Colonic mucosa (tissue), 4 donors: ENCODE measurements at places on chromosomes 3 and 15. TPM values are rescaled to one million over a fixed set of nuclear protein-coding genes. Genes with fewer than 3 reads are reported as not detected.

The NRROS gene
- total RNA-seq: 2.2 TPM

DNA sequence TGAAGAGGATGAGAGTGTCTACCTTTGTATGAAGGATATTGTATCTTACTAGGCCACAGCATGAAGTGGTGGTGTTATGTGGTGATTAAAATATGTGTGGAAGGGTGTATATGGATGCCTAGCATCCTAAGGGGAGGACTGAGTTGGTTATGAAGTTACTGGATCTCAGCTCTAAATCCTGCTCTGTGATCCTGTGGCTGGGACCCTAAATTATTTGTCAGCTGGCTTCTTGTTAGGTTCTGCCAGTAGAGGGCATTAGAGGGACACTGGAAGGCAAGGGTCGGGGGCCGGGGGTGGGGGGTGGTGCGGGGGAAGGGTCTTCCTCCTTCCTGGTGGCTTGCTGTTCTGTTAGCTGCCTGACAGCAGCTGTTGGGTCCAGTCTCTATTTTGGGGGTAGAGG, 34.9 kb downstream of the MORF4L1 start:
- no peaks in the 10 kb centered on the region for H3K4me1 ChIP-seq
- peaks cover 9% of the 10 kb centered on the region for H3K36me3 ChIP-seq
- no peak overlapping the region for H3K27ac ChIP-seq
- DNase-seq: no peak

- H3K4me3 ChIP-seq: no peak overlapping the region
- H3K27me3 ChIP-seq: no peaks in the 10 kb centered on the region
- no peaks in the 10 kb centered on the region for H3K4me1 ChIP-seq
- DNase-seq: peak; percentile 20
- H3K36me3 ChIP-seq: no peaks in the 10 kb centered on the region
Measured at GRCh38 chr3:48142316-48142870, 45.8 kb downstream of the CDC25A start.

The LMAN1L gene
- total RNA-seq: not detected

- no peak overlapping the region for H3K4me3 ChIP-seq
- no peaks in the 10 kb centered on the region for H3K4me1 ChIP-seq
- no peak for DNase-seq
Measured at GRCh38 chr3:72329354-72329753, 518.9 kb downstream of the SHQ1 start.

- H3K27me3 ChIP-seq: no peaks in the 10 kb centered on the region
- no peak overlapping the region for H3K27ac ChIP-seq
- H3K36me3 ChIP-seq: peaks cover 22% of the 10 kb centered on the region
- H3K4me1 ChIP-seq: no peaks in the 10 kb centered on the region
- DNase-seq: no peak
Measured at GRCh38 chr15:22863356-22863755, 24.9 kb downstream of the NIPA2 start.

DNA sequence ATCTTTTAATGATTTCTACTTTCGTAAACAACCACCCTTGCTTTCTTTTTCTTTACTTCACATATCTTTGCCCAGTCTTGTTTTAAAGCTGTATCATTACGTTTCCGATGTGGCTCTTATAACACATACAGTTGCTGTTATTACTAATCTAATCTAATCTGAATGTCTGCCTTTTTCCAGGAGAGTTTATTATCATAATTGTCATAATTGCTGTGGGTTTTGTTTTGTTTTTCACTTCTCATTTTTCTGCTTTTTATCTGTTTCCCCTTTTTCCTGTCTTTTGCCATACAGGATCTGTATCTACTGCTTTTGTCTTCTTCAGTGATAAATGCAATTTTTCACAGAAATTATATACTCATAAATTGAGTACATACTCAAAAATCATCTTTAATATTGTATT, 24.9 kb downstream of the HACL1 start:
- no peak overlapping the region for H3K4me3 ChIP-seq
- DNase-seq: no peak
- no peaks in the 10 kb centered on the region for H3K4me1 ChIP-seq
- no peaks in the 10 kb centered on the region for H3K36me3 ChIP-seq

DNA sequence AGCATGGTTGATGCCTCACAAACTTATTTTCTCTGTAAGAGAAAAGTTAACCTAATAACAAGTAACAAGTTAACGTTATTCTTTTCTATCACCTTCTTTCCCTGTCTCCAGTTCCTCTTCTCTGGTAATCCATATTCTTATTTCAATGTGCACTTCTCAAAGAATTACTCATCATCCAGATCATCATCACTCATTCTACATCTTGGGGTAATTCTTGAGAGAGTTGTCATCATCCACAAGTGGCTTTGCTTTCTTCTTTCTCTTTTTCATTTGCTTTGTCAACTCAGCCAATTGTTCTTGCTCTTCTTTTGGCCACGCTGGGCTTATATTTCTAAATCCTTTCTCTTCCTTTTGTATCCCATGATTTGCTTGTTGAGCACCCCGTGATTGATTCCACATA, 20.8 kb upstream of the RNF111 start:
- H3K4me3 ChIP-seq: no peak overlapping the region
- no peaks in the 10 kb centered on the region for H3K4me1 ChIP-seq
- DNase-seq: no peak

DNA sequence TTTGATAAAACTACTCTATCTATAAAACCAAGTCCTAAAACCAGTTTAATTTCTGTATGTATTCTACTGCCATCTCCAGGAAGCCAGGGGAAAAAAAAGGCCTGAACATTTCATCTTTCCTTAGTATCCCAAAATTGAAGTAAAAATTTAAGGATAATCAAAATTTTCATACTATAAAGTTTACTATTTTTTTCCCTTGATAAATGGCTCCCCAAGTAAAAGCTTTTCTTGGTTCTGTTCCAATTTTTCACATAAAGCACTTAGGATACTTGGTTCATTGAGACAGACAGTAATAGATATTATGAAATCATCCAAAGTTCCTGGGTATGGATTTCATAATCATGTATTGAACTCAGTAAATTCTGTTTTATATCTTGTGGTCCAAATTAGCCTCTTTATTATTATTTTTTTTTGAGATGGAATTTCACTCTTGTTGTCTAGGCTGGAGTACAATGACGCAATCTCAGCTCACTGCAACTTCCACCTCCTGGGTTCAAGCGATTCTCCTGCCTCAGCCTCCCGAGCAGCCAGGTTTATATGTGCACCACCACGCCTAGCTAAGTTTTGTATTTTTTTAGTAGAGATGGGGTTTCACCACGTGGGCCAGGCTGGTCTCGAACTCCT, 34.5 kb downstream of the ICE2 start:
- H3K27ac ChIP-seq: no peak overlapping the region
- no peaks in the 10 kb centered on the region for H3K36me3 ChIP-seq
- no peaks in the 10 kb centered on the region for H3K4me1 ChIP-seq
- no peak overlapping the region for H3K4me3 ChIP-seq
- no peaks in the 10 kb centered on the region for H3K27me3 ChIP-seq
- DNase-seq: no peak

The KNG1 gene
- total RNA-seq: 1.0 TPM

- no peaks in the 10 kb centered on the region for H3K4me1 ChIP-seq
- no peak overlapping the region for H3K4me3 ChIP-seq
- DNase-seq: no peak
- H3K27ac ChIP-seq: no peak overlapping the region
- no peaks in the 10 kb centered on the region for H3K27me3 ChIP-seq
Measured at GRCh38 chr3:61030469-61031035, 220.7 kb downstream of the FHIT start.

GRCh38 chr3:150806185-150806835, 43.3 kb upstream of the SIAH2 start:
- H3K4me1 ChIP-seq: no peaks in the 10 kb centered on the region
- H3K36me3 ChIP-seq: no peaks in the 10 kb centered on the region
- H3K27ac ChIP-seq: no peak overlapping the region
- no peak for DNase-seq
- no peaks in the 10 kb centered on the region for H3K27me3 ChIP-seq

The DMXL2 gene
- 21.7 TPM for total RNA-seq

DNA sequence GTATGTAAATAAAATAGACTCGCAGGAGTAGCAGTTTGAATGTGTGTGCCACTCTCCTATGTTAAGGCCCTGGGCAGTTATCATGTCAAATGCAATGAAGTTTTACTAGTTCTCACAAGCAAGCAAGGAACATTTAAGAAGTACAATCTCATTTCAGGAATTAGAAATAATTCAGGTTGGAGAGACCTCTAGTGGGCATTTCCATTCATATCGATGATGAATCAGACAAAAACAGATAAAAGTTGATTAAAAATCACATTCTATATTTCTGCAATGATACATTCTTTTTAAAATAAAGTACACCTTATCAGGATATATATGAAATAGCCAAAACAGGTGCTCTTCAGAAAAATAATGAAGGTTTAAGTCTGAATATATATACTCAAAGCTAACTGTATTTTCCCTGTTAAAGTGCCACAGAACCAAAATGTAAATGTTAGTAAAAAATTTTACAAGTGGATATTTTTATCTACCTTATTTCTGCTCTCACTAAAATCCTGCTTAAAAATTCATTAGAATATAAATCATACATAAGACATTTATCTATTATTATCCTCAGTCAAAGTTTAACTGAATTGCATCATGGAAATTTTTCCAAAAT, 492.4 kb upstream of the FRG2C start:
- DNase-seq: no peak
- no peak overlapping the region for H3K4me3 ChIP-seq
- H3K27ac ChIP-seq: no peak overlapping the region
- H3K36me3 ChIP-seq: no peaks in the 10 kb centered on the region

GRCh38 chr3:53495520-53496391, 1.3 kb downstream of the CACNA1D start:
- H3K4me1 ChIP-seq: peaks cover 5% of the 10 kb centered on the region
- peaks cover 7% of the 10 kb centered on the region for H3K27me3 ChIP-seq
- no peak overlapping the region for H3K27ac ChIP-seq

GRCh38 chr3:99128235-99128634, 226.7 kb upstream of the DCBLD2 start:
- no peak overlapping the region for H3K4me3 ChIP-seq
- DNase-seq: no peak
- H3K4me1 ChIP-seq: no peaks in the 10 kb centered on the region
- no peaks in the 10 kb centered on the region for H3K36me3 ChIP-seq
- H3K27ac ChIP-seq: no peak overlapping the region
- H3K27me3 ChIP-seq: no peaks in the 10 kb centered on the region

The GPR62 gene
- total RNA-seq: not detected

GRCh38 chr15:82047453-82048400, 1.9 kb upstream of the MEX3B start:
- H3K27ac ChIP-seq: peak overlapping the region; percentile 27
- DNase-seq: no peak
- H3K4me3 ChIP-seq: peak overlapping the region; percentile 84
- no peaks in the 10 kb centered on the region for H3K36me3 ChIP-seq
- H3K4me1 ChIP-seq: peaks cover 7% of the 10 kb centered on the region

The AMOTL2 gene
- 17.8 TPM for total RNA-seq

The GOLGA8S gene
- 0.08 TPM for total RNA-seq

GRCh38 chr3:147369231-147369630, 37.1 kb downstream of the ZIC4 start:
- H3K4me3 ChIP-seq: no peak overlapping the region
- H3K36me3 ChIP-seq: no peaks in the 10 kb centered on the region
- H3K27ac ChIP-seq: no peak overlapping the region
- DNase-seq: no peak
- H3K4me1 ChIP-seq: no peaks in the 10 kb centered on the region
- peaks cover 65% of the 10 kb centered on the region for H3K27me3 ChIP-seq

DNA sequence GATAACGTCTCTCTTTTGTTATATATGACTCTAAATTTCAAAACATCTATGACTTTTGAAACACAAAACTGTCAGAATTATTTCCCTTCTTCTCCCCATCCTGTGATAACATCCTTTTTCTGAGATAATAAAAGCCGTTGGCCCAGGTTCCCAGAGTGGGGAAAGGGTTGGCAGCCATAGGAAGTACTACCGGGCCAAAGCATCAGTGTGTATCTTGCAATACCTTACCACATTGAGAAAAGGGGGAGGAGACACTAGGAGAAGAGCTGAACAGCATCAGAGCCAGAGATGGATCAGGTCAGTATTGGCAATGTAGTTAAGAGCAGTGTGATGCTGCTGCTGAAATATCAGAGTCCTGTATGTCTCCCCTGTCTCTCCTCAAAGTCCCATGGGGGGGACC, 210.0 kb upstream of the PROK2 start:
- H3K36me3 ChIP-seq: no peaks in the 10 kb centered on the region
- H3K4me1 ChIP-seq: no peaks in the 10 kb centered on the region
- no peaks in the 10 kb centered on the region for H3K27me3 ChIP-seq
- no peak for DNase-seq
- no peak overlapping the region for H3K27ac ChIP-seq
- no peak overlapping the region for H3K4me3 ChIP-seq

The CACNA2D3 gene
- 0.42 TPM for total RNA-seq

GRCh38 chr3:188527389-188527788, 373.4 kb downstream of the LPP start:
- H3K27me3 ChIP-seq: no peaks in the 10 kb centered on the region
- no peaks in the 10 kb centered on the region for H3K36me3 ChIP-seq
- DNase-seq: no peak
- no peak overlapping the region for H3K27ac ChIP-seq
- H3K4me1 ChIP-seq: no peaks in the 10 kb centered on the region

The LYZL4 gene
- total RNA-seq: not detected

GRCh38 chr3:78647726-78648125, 1120.1 kb downstream of the ROBO1 start:
- DNase-seq: no peak
- H3K27ac ChIP-seq: no peak overlapping the region
- H3K36me3 ChIP-seq: no peaks in the 10 kb centered on the region
- no peaks in the 10 kb centered on the region for H3K4me1 ChIP-seq
- no peak overlapping the region for H3K4me3 ChIP-seq

DNA sequence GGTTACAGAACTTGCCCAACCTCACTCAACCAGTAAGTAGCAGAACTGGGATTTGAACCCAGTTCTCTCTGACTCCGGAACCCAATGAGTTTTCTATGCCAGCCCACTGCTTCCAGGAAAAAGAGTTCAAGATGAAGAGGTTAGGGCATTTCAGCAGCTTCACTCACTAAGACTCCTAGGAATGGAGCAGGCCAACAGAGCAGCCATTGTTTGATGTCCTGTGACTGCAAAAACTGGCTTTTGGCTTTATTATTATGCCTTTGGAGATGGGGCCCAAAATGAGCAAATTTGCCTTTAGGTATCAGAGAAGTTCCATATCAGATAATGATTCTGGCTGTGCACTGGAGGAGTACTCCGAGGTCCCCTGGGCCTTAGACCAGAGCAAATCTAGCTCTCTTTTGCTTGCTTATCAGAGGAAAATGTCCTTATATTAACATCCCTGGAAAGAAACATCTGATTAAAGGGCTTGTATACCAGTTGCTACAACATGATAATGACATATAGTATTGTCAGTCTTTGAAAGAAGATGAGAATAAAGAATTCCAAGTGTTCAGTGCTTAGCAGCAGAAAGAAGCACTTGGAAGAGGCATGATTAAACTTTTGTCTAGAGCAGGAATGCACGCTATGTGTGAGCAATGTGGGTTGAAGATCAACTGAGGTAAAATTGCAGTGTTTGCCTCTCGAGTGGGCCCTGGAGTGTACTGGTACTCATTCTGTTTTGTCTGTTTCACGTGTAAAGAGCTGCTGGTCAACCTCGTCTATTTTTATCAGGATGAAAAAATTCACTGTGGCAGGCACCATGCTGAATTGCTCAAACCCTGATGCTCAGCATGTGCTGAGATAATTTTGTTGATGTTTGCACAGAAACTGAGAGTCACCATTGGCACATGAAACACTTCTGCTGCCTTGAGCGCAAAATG, 21.8 kb upstream of the KLHL24 start:
- no peaks in the 10 kb centered on the region for H3K27me3 ChIP-seq
- no peak for DNase-seq
- no peaks in the 10 kb centered on the region for H3K4me1 ChIP-seq

The BCHE gene
- 1.6 TPM for total RNA-seq

The SAMD7 gene
- total RNA-seq: not detected

The C3orf80 gene
- total RNA-seq: 1.9 TPM

GRCh38 chr3:14297784-14298236, 104.6 kb upstream of the SLC6A6 start:
- H3K36me3 ChIP-seq: no peaks in the 10 kb centered on the region
- H3K27ac ChIP-seq: no peak overlapping the region
- no peak overlapping the region for H3K4me3 ChIP-seq
- H3K4me1 ChIP-seq: peaks cover 5% of the 10 kb centered on the region
- DNase-seq: no peak

The XCR1 gene
- total RNA-seq: 0.05 TPM
